ENCODE measurements at places on chromosomes 16 and 17. TPM values are rescaled to one million over a fixed set of nuclear protein-coding genes. Genes with fewer than 3 reads are reported as not detected.

DNA sequence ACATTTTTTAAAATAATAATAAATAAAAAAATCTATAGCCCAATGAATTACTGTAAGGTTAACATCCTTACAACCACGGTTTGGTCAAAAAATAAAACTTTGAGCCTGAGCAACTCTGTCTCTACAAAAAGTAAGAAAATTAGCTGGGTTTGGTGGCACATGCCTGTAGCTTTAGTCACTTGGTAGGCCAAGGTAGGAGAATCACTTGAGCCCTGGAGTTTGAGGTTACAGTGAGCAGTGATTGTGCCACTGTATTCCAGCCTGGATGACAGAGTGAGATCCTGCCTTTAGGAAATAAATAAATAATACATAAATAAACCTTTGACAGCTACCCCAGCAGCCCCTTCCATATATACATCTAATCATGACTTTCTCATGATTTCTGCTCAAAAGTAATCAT lies 26.9 kb upstream of the PHAF1 start:
- no peak for DNase-seq

DNA sequence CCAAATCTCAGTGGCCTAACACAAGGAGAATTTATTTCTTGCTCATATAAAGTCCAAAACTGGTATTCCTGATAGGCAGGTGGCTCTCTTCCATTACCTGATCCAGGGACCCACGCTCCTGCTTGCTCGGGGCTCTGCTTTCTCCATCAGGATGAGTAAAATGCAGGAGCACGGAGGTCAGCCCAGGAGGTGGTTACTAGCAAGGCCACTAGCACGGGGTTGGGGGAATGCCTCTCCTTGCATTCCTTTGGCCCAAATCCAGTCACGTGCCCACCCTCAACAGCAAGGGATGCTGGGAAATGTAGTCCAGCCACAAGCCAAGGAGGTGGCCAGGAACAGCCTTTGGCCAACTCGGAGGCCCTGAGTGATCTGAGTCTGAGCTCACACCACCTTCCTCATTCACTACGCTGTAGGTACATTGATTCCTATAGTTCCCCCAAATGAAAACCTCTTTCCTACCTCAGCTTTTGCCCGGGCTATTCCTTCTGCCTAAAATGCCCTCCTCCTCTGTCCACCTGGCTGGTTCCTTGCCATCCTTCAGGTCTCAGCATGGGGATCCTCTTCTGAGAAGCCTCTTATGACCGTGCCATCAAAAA lies 38.3 kb upstream of the HAPSTR1 start:
- DNase-seq = no peak

CA5A gene
- not detected for total RNA-seq

DNA sequence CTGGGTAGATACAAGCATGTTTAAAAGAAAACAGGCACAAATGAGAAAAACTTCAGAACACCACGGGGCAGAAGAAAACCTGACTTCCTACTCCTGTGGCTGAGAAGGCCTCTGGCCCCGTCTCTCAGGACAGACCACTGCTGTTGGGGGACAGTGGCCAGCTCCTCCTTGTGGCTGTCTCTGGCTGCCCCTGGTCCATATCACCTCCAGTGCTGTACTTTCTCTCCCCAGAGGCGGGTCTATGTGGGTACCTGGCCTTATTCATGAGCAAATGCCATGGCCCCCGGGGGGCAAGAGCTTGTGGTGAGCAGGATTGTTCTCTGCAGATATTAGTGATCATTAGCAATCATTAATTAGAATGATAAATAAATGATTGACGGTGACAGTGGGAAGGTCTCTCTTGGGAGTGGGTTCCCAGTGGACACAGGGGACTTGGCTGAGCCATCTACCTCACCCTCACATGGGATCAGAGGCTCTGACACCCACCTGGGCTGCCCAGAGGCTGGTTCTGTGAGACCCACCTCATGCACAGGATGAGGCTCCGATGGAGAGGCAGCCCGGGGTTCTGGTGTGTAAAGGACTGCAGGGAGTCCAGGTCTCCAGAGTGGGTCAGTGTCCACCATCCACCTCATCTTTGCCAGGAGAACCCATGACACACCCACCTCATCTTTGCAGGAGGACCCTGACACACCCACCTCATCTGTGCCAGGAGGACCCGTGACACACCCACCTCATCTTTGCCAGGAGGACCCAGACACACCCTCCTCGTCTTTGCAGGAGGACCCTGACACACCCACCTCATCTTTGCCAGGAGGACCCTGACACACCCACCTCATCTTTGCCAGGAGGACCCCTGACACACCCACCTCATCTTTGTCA lies 30.6 kb upstream of the CBFA2T3 start:
- no peak for DNase-seq

DNA sequence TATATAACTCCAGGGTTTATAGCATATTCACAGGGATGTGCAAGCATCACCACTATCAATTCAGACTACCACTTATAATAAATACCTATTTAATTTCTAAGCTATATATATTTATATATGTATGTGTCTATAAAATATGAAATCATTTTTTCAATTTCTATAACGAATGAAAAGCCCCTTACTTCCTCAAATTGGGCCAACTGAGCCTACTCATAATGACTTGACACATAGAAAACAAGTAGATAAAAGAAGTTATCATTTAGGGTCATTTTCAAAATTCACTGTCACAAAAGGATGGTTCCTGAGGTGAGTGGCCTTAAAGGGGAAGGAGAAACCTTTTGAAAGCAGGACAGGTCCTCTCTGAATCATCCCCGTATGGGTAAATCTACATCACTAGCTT lies 114.1 kb downstream of the ADCY9 start:
- no peak for DNase-seq

LGALS9C gene
- 2.6 TPM for total RNA-seq

ZNF287 gene
- total RNA-seq = 5.9 TPM

DNA sequence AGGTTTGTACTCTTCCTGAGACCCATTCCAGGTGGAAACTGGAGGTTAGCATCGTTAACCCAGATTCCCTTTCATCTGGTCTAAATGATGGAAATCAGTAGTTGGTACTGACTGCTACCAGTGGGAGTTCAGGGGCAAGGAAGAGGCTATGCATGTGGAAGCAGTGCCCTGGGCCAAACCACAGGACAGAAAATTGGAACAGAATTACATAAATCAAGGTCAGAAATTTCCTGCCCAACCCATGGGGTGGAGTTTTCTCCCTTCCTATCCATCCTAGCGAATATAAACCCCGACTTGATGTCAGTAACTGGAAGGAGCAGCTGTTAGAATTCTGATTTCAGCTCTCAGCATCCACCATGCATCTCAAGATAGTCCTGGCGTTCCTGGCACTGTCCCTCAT lies at the start of gene AOC2:
Gene AOC2 (plus strand): TSS at position 310 of the 400 bp plus-strand sequence. CDS start 47 bp downstream, at position 357.
- DNase-seq = no peak

DNA sequence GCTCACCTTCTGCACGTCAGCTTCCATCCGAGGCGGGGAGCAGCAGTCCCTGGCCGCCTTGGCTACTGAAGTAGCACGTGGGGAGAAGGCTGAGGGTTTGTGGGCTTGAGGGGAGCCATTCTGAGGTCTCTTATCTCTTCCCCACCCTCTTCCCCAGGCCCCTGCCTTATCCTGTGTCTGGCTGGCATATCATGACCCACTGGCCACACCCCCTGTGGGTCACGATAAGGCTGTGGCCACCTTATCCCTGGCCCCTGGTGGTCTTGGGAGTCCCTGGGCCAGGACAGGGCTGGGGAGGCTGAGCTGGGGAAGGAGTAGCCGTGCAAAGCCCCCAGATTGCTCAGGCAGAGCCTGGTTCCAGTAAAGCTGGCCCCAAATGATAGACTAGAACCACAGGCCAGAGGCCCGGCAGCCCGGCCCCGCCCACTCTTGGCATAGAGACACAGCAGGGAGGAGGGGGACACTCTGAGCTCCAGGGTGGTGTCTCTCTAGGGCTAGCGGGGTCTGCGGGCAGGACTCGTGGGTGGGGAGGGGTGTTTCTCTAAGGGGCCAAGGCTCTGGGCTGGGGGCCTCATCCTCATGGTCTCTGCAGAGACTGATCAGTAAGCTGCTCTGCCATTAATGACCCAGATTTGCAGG lies 7.6 kb downstream of the SPNS2 start:
- DNase-seq = no peak

DNA sequence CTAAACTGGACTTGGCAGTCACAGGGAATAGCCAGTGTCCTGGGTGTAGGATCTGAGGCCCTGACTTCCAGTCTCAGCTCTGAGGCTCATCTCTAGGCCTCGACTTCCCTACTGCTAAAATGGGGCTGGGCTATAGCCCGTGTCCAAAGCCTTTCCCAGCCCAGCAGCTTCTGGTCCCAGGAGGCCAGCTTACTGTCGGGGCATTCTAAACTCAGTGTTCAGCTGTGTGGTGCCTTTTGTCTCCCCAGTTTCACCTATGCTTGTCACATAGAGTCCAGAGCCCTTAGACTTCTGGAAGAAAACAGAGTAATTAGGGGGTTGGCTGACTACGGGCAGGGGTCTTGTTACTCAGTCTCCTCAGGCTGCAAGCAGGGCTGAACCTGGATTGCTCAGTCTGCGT lies 94.8 kb downstream of the WSCD1 start:
- no peak for DNase-seq

DNA sequence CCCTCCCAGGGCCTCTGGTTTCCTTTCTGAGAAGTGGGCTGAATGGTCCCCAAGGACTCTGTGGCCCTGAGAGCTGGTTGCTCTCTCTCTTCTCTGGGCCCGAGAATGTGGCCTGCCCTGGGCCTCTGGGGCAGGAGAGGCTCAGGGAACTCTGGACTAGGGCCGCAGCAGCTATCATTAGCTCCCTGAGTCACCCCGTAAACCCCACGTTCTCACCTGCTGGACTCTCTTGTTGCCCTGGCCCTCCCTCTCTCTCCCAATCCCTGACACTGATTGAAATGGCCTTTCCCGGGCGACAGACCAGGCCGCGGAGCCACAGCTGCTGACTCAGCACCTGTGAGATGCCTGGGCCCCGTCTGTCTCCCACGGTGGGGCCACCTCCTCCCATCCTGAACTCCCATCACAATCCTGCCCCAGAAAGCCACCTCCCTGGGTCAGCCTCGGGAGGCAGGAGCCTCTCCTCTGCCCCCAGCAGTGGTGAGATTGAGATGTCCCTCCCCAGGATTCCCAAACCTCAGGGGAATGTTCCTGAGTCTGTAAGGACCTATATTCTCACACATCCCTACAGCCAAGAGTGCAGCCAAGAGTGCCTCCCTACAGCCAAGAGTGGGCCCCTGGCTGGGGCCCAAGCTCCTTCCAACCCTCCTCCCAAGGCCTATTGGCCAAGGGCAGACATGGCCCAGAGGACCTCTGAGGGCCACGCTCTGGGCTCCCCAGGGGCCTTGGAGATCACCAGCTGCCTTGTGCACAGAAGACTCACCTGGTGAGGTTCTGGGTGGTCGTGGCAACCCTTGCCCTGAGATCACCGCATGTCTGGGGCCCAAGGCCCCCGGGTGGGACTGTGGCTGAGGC lies 470 bp downstream of the TRPV3 start:
- DNase-seq = no peak

GRCh38 chr17:633133-633532 lies 81.5 kb downstream of the VPS53 start:
- no peak for DNase-seq

DNA sequence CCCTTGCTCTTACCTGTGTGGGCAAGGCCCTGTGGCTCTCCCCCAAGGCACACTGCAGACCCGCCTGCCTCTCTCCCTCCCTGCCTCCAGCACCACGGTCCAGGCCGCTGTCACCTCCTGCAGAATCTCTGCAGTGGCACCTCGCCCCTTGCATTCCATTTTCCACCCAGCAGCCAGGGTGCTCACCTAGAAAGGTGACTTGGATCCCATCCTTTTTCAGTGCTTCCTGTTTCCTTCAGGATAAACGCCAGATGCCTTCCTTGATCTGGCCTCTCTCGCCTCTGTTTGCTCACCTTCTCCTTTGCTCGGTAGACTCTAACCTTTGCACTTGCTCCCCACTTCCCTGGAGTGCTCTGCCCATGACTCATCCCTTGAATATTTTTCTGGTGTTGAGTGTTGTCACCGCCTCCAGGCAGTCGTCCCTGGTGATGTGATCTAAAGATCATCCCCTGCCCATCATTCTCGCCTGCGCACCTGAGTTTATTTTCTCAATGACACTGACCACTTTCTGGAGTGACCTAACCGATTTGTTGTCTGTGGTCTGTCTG lies 79.2 kb upstream of the LGALS9 start:
- DNase-seq = no peak

SLC6A2 gene
- total RNA-seq = not detected

GRCh38 chr16:28879261-28879840 lies 1.1 kb downstream of the ATP2A1 start:
- DNase-seq = no peak

Measured in activated CD8-positive, alpha-beta T cell treated with anti-CD3 and anti-CD28 coated beads, Interleukin-2, amount 10 ng/mL, durations not matched to agents 7 days and 5 days (primary cell).